ENCODE measurements at places on chromosomes 3 and 15.

GRCh38 chr3:144521131-144521530, 549.5 kb downstream of the DIPK2A start:
- no peak for DNase-seq

- no peak for DNase-seq
These were observed 13.9 kb downstream of the STAC start for GRCh38 chr3:36394176-36394575.

GRCh38 chr15:80325206-80325605, 73.2 kb upstream of the CTXND1 start:
- DNase-seq, result no peak

- DNase-seq, result no peak
These were observed 51.5 kb upstream of the CDV3 start for GRCh38 chr3:133521946-133522345.

DNA sequence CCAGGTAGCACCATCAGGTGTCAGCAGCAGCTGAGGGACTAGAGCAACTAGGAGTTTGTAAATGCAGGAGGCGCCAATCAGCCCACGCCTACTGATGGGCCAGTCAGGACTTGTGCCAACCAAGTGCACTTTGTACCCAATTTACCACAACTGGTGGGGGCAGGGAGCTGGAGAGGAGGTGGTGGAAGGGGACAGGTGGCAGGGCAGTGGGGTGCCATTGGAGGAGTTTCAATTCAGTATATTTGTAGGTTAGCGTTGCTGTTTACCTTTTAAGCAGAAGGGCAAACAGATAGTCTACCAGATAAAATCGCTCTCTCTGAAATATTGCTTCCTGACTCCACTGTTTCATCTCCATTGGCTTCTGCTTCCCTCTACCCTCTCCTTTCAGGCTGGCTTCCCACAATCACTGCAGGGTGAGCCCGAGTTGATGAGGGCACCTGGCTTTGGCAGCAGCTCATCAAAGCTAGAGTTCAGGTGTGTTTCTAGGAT, 75.7 kb downstream of the TRIM69 start:
- DNase-seq, result no peak

- no peak for DNase-seq
These were observed 97.2 kb downstream of the TBC1D5 start for GRCh38 chr3:17645074-17645698.

DNA sequence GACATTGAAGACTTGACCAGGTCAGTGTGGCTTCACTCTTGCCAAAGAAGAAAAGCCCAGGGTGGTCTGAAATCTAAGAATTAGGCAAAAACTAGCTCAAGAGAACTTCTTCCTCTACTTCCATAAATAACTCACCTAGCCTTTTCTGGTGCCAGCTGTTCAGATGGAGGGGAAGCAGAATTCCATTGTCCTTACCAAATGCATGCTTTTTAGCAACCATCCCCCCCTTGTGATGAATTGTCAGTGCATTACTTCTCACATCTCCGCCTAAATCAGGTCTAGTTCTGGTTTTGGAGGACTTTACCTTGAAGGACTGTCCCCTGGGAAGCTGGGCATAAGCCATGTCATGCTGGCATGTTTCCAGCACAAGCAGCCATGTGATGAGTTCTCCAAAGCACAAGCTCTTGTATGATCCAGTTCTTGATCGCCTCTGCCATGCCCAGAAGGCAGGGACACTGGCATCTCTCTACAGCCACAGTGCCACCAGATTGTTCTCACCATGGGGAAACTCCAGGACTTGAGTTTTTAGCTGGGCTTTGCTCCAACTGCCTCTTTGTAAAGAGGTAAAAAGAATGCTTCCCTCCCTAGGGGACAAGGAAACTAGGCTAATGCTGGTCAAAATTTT, 96.4 kb upstream of the IL12A start:
- no peak for DNase-seq

GRCh38 chr3:18126772-18127171, 298.4 kb downstream of the SATB1 start:
- no peak for DNase-seq

GRCh38 chr3:110391640-110392395, 679.8 kb upstream of the NECTIN3 start:
- no peak for DNase-seq

- DNase-seq, result no peak
These were observed 15.9 kb downstream of the EMC7 start for GRCh38 chr15:34085746-34086145.

GRCh38 chr3:185948292-185948691, 10.5 kb upstream of the TRA2B start:
- DNase-seq, result no peak

DNA sequence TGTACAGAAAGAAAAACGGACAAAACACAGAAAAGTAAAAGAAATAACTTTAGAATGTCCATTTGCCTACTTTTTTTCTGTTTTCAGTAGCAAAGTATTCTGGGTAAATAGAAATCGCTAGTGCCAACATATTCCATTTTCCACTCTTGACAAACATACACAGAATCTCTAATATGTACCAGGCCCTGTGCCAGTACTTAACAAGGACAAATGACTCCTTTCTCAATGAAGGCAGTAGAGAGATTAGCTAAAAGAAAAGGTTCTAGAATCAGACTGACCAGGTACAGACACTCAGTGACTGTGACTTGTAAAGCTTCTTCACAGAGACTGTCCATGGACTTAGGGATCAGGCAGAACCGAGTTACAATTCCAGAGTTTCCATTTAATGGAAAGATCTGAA, 165.8 kb upstream of the STAC start:
- DNase-seq, result no peak

- no peak for DNase-seq
These were observed 2.9 kb downstream of the IFT57 start for GRCh38 chr3:108219336-108219735.

DNA sequence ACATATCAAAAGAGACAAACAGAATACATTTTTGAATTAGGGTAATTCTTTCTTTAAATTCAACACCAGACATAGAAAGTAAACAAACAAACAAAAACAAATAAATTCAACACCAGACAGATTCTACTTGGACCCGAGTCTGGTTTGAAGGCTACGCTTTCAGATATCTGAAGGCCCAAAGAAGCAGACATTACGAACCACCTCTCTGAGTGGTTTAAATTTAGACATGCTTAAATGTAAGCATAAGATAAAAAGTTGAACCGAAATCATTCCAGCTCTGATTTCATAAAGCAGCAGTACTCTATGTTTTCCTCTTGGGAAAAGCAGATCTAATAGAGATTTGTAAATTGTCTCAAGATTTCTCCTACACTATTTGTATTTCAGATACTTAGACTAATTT, 29.9 kb downstream of the UBA5 start:
- no peak for DNase-seq
